ENCODE measurements at places on chromosomes 5 and 9.

DNA sequence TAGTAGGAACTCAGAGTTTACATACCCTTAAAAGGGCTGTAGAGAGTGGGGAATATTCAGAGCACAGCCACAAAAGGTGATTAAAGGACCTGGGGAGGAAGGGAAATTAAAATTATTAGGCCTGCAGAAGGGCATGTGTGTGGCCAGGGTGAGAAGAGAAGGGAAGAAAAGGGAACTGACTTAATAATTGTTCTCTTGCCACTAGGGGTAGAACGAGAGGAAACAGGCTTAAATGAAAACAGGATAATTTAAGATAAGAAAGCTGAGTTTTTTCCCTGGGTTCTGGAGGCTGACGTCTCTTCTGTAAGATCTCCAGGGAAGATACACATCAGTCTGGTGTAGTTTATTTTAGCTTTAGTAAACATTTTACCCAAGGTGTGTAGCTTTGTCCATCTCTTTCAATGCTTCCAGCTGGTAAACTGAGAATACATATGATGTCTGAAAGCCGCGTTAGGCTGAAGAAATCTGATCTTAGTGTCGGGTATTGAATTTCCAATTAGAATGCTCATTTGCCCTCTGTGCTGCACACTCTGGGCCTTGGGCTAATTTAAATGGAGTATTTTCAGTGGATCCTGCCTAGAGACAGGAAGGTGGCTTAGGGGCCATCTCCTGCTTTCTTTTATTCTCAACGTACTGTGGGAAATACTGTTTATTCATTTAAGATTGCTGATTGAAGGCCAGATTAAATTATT is 416.8 kb downstream of the TMEM38B start:
- no peak overlapping the region for H3K4me3 ChIP-seq
- H3K27me3 ChIP-seq: no peaks in the 10 kb centered on the region
- no peaks in the 10 kb centered on the region for H3K36me3 ChIP-seq
- H3K4me1 ChIP-seq: no peaks in the 10 kb centered on the region

DNA sequence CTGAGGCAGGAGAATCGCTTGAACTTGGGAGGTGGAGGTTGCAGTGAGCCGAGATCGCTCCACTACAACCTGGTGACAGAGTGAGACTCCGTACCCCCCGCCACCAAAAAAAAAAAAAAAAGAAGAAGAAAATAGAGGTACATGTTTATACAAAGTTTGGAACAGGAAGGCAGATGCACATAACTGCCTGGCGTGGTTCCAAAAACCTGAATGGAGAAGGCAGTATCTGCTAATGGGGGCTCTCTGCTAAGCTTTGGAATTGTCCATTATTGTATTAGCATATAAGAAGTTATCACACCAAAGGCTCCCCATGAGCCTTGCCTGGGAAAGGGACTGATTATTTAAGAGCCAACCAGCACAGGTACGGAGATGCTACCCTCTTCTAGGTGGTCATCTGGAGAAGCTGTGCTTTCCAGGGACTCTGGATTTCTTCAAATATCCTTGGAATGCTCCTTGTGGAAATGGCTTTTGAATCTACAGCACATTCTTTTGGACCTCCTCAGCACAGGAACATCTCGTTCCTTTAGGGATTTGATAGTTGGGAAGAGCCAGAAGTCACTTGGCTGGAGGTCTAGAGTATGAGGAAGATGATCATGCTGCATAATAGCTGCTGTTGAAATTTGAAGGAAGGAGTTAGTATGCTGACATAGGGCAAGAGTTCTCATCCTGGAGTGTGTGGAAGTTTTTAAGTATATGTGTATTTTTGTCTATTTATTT is 42.5 kb upstream of the ABCA1 start:
- H3K4me3 ChIP-seq: no peak overlapping the region
- DNase-seq: no peak
- peaks cover 2% of the 10 kb centered on the region for H3K36me3 ChIP-seq
- no peak overlapping the region for H3K27ac ChIP-seq
- peaks cover 42% of the 10 kb centered on the region for H3K27me3 ChIP-seq

DNA sequence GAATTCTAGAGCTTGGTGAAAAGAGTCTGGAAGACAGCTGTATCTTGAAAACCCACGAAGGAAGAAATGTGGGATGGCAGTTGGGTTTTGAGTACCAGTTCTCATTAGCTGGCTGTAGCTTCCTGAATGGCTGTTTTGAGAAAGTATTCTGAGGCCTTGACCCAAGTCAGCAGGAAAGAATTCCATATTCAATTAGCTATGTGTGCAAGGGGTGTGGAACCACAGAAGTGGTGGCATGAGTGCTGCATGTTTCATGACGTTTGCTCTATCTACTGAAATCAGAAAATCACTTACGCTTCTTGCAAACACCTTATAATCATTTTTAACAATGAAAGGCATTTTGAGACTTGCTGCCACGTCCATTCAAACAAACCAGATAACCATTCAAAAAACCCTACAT is 69.1 kb downstream of the TRPM3 start:
- H3K27ac ChIP-seq: no peak overlapping the region
- no peak overlapping the region for H3K4me3 ChIP-seq
- no peaks in the 10 kb centered on the region for H3K27me3 ChIP-seq
- H3K4me1 ChIP-seq: no peaks in the 10 kb centered on the region
- DNase-seq: no peak

GRCh38 chr5:66002415-66002814 is 76.0 kb downstream of the ERBIN start:
- no peak for DNase-seq
- H3K27me3 ChIP-seq: no peaks in the 10 kb centered on the region
- peaks cover 58% of the 10 kb centered on the region for H3K4me1 ChIP-seq

DNA sequence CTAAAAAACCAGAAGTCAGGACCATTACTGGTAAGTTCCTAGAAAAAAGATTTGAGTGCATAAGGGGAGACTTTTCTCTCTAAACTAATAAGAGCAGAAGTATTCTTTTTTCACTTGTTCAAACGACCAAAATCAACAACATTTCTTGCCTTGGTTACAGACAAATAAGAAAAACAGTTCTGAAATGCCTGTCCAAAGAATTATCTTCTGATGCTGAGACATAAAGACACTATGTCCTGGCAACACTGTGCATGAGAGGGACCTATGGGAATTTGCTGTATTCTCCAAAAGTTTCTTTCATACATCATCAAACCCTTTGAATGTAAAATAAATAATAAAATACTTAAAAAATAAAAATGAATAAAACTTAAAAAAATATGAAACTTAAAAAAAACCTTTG is 50.4 kb downstream of the ZNF474 start:
- H3K27ac ChIP-seq: no peak overlapping the region
- H3K4me3 ChIP-seq: no peak overlapping the region
- no peak for DNase-seq
- no peaks in the 10 kb centered on the region for H3K4me1 ChIP-seq
- peaks cover 2% of the 10 kb centered on the region for H3K36me3 ChIP-seq
